ENCODE measurements at places on chromosomes 4 and X. TPM values are rescaled to one million over a fixed set of nuclear protein-coding genes. Genes with fewer than 3 reads are reported as not detected.

CCDC160 gene
- total RNA-seq, result 0.20 TPM

- DNase-seq, result no peak
Observed at GRCh38 chr4:1898681-1899080, 27.5 kb downstream of the NSD2 start.

DNA sequence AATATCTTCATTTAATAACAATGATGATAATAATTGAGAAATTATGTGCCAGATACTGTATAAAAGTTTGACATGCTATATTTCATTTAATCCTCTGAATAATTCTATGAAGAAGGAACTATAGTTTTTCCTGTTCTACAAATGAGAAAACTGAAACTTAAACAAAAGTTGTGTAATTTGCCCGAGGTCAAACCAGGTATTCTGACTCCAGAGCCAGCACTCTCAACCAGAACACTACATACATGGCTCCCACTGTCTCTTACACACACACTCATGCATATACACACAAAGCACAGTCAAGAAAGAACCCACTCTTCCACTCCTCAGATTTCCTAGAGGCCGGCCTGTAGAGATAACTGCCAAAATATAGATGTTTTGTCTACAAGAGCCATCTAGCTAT is 374.0 kb upstream of the EMCN start:
- DNase-seq, result no peak

GRCh38 chr4:113806850-113807249 is 45.3 kb upstream of the CAMK2D start:
- no peak for DNase-seq

CD99L2 gene
- total RNA-seq, result 15.5 TPM

PCDH19 gene
- total RNA-seq, result 3.5 TPM

DNA sequence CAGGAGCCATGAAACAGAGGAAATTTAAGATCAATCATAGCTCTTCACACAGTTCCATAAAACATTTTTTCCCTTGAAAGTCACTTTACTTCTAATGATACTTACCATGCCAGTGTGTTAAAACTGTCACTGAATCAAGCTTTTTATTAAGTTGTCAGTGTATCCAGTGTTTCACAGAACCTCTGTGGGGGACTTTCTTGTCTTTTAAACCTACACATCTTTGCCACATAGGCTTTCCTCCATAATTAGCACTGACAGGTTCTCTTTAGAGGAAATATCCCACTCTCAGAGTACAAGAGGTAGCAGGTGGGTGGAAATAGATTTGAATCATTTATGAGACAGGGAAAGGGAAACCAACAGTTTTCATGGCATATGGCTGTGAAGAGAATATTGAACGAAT is 25.8 kb upstream of the DYNLT3 start:
- DNase-seq, result no peak

DNA sequence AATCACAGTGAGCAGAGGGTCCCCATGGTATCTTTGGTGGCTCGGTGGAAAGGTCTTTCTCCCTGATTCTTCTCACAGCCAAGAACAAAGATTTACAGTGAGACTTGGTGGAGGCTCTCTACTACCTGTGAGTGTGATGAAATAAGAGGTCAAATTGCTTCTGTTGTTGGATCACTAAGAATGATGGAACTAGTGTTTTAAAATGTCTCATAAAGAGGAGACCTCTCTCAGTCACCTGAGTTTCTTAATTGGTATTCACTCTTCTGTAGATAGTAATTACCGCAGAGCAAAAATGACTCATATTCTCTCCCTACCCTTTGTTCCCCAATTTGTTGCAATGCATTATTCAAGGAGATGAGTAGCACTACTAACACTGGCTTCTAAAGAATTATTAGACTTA is 100.9 kb upstream of the TBC1D9 start:
- DNase-seq, result no peak

ARMCX4 gene
- 13.5 TPM for total RNA-seq

DNA sequence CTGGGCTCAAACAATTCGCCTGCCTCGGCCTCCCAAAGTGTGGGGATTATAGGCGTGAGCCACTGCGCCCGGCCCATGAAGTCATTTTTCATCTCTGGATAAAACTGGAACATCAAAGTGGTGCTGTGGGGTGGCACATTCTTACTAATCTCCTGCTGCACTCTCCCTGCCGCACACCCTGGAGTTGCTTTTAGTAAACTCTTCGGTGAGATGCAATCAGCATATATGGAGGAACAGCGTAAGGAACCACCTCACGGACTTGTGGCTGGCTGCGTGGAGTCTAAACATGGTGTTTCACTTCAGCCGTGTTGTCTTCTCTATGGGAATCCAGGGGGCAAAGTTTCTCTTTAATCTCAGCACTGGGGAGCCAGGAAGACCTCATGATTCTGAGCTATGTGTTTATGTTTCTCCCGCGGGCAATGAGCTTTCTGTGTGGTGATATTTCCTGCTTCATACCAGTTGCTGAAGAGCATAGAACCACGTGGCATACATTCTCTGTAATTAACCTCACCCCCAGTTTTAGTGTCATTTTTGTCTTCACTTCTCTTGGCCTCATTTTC is 2.1 kb upstream of the RHOH start:
- DNase-seq, result no peak

BLTP1 gene
- 122 TPM for total RNA-seq

SLC26A1 gene
- total RNA-seq, result 0.30 TPM

MGAT4D gene
- not detected for total RNA-seq
